Dorsolateral prefrontal cortex (tissue), 122 donors: ENCODE measurements at places on chromosomes 13 and 19.

GRCh38 chr13:21150013-21150412 lies 26.3 kb downstream of the SKA3 start:
- no peak for DNase-seq

- DNase-seq = no peak
Observed at GRCh38 chr13:100528353-100528752, 60.2 kb downstream of the GGACT start.

DNA sequence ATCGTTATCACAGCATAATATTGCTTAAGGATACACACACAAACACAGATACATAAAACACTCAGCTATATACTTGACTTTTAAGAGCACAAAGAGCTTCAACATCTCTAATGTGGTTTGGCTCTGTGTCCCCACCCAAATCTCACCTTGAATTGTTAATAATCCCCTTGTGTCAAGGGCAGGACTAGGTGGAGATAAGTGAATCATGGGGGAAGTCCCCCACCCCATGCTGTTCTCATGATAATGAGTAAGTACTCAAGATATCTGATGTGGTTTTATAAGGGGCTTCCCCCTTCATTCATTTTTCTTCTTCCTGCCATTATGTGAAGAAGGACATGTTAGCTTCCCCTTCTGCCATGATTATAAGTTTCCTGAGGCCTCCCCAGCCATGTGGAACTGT lies 481.4 kb downstream of the PCDH9 start:
- no peak for DNase-seq

GRCh38 chr13:43377149-43377548 lies 353.8 kb downstream of the DNAJC15 start:
- no peak for DNase-seq

- no peak for DNase-seq
Observed at GRCh38 chr13:78045916-78046315, 127.3 kb upstream of the EDNRB start.

GRCh38 chr13:110054041-110054440 lies 252.9 kb downstream of the COL4A1 start:
- no peak for DNase-seq
